ENCODE measurements at places on chromosomes 3 and 15.

DNA sequence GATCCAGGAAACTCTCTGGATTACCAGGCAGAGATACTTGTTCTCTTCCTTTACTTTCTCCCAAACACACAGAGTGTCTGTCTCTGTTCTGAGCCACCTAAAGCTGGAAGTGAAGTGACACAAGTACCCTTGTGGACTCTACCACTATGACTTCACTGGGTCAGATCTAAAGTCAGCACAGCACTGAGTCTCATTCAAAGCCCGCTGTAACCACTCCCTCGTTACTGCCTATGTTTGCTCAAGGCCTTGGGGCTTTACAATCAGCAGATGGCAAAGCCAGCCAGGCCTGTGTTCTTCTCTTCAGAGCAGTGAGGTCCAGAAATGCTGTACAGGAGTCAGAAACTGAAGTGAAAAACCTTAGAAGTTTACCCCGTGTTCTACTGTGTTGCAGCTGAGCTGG, 588.3 kb upstream of the SEMA6D start:
- DNase-seq = no peak

- DNase-seq = peak; percentile 69
These were observed 74.7 kb downstream of the SPATA16 start for GRCh38 chr3:173066044-173067004.

DNA sequence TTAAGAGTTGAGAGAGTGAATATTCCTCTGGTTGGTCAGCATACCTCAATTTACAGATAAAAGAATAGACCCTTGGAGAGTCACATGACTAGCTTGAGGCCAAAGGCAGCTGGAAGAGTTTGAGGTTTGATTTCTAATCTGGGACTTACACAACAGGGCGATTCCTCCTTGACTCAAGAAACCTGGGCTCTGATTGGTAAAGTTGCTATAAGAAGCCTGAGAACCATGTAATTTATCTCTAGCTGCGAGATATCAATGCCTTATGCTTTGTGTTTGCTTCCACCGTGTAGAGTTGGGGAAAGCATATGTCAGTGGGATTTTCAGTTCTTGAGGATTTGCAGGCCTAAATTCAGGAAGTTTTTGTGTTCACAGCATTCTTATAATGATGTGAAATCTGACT, 206.0 kb downstream of the KLHL25 start:
- DNase-seq = peak; percentile 73

GRCh38 chr3:107943786-107944523, 146.9 kb downstream of the CD47 start:
- DNase-seq = no peak

DNA sequence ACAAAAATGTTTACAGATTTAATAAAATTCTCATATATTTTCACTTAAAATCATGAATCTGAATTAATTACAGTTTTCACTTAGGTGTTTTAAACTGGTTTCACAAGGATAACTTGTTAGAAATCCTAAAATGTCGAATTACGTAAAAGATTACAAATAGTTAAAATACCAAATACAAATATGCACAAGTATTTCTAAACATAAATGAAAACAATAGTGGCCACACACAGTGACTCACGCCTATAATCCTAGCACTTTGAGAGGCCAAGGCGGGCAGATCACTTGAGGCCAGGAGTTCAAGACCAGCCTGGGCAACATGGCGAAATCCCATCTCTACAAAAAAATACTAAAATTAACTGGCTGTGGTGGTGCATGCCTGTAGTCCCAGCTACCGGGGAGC, 10.9 kb upstream of the TBL1XR1 start:
- DNase-seq = no peak

DNA sequence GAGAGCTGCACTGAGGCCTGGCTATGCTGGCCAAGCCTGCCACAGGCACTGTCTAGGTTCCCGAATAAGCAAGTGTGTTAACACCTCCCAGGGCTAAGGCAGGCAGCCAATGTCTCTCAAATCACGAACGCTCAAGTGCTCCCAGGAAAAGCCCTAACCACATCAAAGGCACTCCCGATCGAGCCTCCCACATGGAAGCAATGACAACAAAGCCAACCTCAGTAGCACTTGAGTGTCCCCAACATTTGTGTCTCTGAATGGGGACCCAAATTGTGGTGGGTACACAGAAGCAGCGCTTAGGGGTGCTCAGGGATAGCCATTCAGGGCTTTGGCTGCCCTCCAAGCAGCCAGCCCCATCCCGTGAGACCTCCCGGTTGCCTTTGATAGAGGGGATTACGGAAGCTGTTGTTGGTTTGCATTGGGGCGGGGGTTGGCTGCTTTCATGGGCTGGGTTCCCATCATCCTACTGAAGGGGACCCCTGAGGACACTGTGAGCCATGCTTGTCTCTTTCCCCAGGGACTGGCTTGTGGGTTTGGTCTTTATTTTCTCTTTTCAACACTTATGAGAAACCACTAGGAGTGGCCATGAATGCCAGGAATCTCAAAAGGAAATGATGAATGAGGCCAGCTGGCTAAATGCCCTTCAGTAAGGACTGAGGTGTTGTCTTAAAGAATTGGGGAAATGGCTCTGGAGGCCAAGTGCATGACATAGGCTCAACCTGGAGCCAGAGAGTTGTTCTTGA, 234.1 kb upstream of the FEZF2 start:
- DNase-seq = no peak

GRCh38 chr3:129161860-129162271, 1.0 kb upstream of the ISY1 start:
- peak; percentile 59 for DNase-seq

GRCh38 chr3:112046599-112046998, 12.1 kb downstream of the TMPRSS7 start:
- DNase-seq = no peak

DNA sequence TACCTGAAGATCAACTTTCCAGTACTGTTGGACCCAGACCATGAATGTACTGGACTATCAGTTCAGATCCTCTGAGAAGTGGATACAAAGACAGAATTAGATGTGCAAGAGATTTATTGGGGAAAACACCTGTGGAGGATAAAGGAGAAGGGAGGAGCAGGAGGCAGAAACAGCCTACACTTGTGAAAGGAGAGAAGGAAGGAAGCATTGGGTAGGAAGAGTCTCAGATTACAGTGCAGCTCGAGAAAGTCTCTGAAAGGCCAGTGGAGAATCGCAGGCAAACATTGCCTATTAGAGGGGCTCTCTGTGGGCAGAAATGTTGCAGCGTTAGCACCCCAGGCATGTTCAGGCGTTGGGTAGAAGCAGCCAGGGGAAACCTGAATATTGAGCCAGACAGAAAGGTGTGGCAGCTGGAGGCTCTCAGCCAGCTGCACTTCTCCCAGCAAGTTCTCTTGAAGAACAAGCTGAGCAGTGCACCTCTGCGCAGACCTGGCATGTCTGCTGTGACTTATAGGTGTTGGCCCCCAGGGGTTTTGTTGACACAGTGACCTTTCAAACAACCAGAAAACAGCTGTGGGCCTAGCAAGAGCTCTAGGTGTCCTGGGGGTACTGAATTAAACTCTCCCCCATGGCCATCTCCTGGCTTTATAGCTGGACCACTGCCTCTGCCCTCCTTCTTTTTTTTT, 7.0 kb downstream of the CHST14 start:
- DNase-seq = no peak

GRCh38 chr15:85964471-85964870, 115.2 kb upstream of the AGBL1 start:
- DNase-seq = no peak

DNA sequence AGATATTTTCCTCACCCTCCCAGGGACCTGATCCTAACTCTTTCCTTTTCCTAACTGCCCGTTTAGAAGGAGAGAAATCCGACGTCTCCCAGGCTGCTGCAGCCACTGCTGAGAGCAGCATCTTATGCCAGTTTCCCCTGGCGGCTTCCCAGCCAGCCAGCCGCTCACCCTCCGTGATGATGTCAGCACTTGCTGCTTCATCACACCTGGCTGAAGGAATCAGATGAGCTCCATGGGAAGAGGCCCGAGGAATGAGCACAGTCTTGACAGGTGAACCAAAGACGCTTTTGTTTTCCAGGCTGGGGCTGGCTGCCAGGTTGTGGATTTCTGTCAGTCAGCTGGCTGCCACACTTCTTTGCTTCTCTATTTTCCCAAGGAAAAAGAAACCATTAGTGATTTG, 445.1 kb upstream of the RBMS3 start:
- no peak for DNase-seq

DNA sequence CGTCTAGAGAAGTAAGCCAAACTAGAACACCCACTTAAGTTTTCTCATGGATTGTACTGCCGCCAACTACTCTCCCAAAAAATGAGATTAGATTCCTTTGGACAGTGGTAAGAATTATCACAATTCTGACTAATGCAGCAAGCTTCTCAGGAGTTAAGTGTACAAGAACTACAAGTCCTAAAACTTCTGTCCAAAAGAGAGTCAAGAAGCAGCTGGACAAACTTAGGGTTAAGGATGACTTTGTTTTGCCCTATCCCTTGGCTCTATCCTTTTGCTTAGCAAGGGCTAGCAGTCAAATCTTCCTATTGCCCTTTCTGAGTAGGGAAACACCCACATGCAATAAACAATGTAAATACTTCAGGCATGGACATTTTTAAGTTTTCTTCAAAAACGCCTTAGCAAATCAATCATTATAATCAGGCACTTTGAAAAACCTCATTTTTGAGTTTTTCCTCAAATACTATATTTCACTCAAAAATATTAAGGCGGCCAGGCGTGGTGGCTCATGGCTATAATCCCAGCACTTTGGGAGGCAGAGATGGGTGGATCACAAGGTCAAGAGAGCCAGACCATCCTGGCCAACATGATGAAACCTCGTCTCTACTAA, 19.5 kb downstream of the RAF1 start:
- DNase-seq = no peak

DNA sequence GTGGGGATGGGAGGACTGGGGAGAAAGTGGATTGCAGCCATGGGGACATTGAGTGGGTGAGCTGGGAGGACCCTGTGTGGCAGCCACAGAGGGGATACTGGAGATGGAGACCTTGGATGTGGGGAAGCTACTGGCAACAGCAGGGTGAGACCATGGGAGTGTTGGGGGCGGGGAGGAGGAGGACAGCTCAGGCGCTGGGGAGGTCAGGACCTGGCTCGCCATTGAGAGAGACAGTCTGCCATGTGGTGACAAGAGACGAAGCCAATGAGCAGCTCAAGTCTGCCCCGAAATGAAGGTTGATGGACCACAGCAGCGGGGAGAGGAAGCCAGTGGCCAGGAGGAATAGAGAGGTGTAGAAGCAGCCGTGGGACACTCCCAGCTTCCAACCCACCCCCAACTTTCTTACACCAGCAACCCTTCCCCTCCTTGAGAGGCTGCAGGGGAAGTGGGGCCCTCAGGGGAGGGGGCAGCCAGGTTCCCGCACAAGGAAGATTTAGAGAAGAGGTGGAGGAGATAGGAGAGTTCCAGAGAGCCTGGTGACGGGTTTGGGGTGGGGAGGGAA, 118.1 kb downstream of the ASB7 start:
- no peak for DNase-seq

DNA sequence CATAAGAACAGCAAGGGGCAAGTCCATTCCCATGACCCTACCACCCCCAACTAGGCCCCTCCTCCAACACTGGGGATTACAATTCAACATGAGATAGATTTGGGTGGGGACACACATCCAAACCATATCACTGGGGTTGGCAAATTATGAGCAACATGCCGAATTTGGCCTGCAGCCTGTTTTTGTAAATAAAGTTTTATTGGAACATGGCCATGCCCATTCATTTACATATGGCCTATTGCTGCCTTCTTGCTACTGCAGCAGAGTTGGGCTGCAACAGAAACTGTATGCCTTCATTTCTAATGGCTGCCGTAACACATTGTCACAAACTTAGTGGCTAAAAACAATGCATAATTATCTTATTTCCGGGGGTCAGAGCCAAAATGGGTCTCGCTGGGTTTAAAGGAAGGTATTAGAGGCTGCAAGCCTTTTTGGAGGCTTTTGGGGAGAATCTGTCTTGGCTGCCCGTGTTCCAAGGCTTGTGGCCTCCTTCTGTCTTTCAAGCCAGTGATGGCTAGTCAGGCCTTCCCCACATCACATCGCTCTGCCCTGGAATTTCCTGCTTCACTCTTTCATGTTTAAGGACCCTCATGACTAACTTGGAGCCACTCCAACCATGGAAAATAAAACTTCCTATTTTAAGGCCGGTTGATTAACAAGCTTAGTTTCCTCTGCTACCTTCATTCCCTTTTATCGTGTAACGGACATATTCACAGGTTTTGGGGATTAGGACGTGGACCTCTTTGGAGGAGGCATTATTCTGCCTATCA, 428.5 kb upstream of the PROK2 start:
- DNase-seq = no peak

DNA sequence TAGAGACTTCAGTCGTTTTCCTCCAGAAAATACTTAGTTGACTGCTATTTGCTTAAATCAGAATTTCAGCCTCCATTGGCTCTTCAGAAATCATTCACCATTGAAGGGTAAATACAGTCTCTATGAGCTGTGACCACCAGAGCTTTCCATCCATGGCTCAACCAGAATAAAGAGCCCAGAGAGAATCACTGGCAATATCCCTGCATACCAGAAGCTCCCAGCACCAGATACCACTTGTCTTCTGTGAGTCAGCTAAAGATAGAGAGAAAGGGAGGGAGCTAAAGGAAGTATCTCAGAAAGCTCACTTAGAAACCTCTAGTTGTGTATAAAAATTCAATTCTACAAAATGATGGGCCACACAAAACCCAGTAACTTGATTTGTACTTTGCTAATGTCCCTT, 115.2 kb upstream of the TMCO5A start:
- no peak for DNase-seq

DNA sequence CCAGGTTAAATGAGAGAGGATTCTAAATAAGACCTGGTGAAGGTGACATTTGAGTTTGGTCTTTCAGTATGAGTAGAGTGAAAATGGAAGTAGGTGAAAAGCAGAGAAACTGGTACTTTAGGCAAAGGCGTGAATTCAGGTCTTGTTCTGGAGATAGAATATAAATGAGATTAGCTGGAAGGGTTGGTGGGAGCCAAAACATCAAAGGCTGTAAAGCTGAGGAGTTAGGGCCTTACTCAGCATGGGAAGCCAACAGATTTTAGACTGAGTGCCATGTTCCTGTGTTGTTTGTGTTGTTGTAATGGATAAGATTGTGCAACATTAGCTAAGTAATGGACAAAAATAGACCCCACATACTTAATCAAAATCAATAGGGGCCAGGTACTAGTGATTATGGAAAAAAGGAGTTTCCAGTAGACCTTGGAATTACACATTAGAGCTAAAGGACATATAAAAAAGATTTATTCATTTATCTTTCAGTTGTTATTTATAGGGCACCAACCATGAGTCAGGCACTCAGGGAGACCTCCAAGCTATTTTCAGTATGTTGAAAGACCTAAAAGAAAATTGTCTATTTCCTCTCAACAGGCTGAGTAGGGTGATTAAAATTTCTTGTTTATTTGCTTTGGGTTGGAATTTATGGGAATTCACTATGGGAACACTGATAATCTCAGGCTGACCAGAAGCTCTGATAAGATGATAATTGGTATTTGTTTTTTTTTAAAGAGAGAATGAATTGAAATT, 20.8 kb downstream of the ARL14 start:
- DNase-seq = no peak

- no peak for DNase-seq
These were observed 81.9 kb upstream of the SLCO2A1 start for GRCh38 chr3:134111616-134112015.

GRCh38 chr3:188126934-188127333, 27.0 kb upstream of the LPP start:
- no peak for DNase-seq

GRCh38 chr15:93210995-93211394, 122.0 kb upstream of the RGMA start:
- DNase-seq = no peak
